CD4-positive, alpha-beta T cell (primary cell): ENCODE measurements at places on chromosomes 1 and 21. TPM values are rescaled to one million over a fixed set of nuclear protein-coding genes. Genes with fewer than 3 reads are reported as not detected.

DNA sequence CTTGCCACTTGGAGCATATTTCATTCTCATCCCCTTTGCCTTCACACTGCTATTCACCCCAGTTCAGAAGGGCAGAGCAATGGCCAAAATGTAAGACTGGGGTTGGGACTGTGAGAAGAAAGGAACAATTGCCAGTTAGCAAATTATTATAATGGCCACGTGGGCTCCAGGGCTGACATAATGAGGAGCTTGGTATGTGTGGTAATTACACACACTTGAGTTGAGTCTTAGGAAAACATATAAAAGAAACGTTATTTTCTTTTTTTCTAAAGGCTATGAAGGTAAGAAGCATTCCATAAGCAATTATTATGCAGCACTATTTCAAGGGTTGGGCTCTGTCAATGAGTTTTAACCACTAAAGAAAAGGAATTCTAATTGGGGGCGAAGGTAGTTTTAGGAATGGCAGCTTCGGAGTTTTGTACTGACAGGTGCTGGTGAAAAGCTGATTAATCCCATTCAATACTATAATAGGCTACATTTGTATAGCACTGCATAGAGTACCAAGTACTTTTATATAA lies 32.5 kb upstream of the BCL10 start:
- H3K36me3 ChIP-seq, result no peaks in the 10 kb centered on the region
- H3K4me3 ChIP-seq, result no peak overlapping the region
- peaks cover 10% of the 10 kb centered on the region for H3K4me1 ChIP-seq

Gene CSF3R
- 4.1 TPM for total RNA-seq

GRCh38 chr1:60228041-60228491 lies 154.5 kb upstream of the C1orf87 start:
- no peak overlapping the region for H3K4me3 ChIP-seq
- no peaks in the 10 kb centered on the region for H3K36me3 ChIP-seq
- H3K4me1 ChIP-seq, result no peaks in the 10 kb centered on the region
- no peaks in the 10 kb centered on the region for H3K27me3 ChIP-seq
- DNase-seq, result no peak

Gene AKT3
- total RNA-seq, result 80.4 TPM

- no peaks in the 10 kb centered on the region for H3K4me1 ChIP-seq
- H3K27me3 ChIP-seq, result peaks cover 9% of the 10 kb centered on the region
- DNase-seq, result no peak
- no peaks in the 10 kb centered on the region for H3K36me3 ChIP-seq
- no peak overlapping the region for H3K4me3 ChIP-seq
- no peak overlapping the region for H3K27ac ChIP-seq
These were observed 333 bp downstream of the LCE7A start for GRCh38 chr1:152860129-152860528.

Gene IL10RB
- 7.2 TPM for total RNA-seq
